Amniotic epithelial cell (primary cell): ENCODE measurements at places on chromosomes 6 and 20.

DNA sequence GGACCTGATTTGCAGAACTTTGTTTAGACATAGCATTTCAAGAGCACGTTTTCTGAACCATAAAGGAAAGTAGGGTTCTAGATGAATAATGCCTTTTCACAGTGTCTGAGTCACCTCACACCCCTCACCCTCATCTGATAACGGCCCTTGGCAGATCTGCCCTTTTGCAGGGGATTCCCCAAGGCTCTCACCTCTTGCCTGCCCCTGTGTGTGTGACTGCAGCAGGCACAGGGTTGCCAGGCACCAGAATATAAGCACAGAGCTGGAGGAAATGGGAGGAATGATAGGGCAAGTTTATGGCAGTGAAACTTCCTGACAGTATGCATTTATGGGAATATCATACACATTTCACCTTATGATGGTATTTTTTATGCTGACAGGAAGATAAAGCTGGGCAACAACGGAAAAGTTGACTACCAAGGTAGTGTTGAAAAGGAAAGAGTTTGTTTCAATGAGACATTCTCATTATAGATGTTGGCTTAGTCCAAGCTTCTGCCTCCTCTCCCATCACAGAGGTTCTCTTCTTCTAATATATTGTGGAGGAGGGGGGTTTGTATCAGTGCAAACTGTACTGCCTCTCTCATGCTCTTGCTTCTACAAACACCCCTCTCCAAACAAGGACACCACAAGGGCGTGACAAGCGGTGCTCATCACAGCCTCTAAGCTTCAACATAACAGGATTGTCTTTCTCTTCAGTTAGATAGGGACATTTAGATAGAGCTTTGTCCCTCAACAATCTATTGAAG lies 101.5 kb upstream of the BACH2 start:
- peak; percentile 47 for DNase-seq

DNA sequence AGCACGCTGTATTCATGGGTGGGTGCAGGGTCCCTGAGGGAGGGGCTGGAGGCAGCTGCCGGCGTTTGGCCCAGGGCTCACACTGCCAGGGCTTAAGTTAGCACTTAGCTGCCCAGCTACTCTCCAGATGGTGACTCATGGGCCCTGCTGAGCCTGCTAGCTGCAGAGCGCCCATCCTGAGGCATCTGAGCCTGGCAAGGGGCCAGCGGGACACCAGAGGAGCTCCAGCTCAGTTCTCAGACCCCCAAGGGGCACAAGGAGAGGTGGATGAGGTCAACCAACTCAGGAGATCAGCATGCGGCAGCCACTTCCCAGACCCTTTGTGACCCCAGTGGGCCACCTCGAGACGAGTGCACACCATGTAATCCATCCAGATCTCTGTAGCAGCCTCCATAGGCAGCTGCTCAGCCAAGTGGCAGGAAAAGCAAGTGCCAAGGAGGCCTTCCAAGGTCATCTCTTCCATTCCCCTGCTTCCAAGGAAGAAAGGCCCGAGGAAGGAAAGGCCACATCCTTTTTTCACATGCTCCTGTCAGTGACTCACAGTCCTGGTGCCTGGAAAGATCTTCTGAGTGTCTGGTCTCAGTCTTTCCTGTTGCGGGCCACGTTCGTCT lies 35.3 kb downstream of the FOXP4 start:
- peak; percentile 84 for DNase-seq

DNA sequence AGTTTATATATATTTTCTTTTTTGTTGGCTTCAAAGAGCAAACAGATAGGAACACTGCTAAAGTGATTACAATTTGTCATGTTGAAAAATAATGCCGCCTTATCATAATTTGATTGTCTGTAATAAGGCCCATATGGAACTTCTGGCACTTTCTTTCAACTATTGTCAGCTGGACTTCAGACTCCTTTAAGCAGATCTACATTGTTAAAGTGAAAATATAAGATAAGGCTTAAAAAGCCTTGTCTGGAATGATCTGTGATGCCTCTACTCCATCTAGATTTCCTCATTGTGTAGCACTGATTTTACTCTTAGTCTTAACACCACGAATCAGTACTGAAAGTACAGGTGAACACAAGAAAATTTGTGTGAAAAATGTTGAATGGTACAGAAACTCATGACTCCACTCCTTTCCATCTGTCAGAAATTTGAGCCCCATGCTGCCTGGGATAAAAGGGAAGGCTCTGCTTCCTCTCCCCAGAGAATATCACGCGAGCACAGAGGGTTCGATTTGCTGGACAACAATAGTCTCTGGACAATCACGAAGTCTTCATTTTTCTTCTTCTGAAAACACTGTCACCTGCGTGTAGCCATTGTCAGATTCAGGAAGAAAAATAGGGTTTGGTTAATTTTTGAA lies 56.0 kb downstream of the BCAS1 start:
- no peak for DNase-seq

DNA sequence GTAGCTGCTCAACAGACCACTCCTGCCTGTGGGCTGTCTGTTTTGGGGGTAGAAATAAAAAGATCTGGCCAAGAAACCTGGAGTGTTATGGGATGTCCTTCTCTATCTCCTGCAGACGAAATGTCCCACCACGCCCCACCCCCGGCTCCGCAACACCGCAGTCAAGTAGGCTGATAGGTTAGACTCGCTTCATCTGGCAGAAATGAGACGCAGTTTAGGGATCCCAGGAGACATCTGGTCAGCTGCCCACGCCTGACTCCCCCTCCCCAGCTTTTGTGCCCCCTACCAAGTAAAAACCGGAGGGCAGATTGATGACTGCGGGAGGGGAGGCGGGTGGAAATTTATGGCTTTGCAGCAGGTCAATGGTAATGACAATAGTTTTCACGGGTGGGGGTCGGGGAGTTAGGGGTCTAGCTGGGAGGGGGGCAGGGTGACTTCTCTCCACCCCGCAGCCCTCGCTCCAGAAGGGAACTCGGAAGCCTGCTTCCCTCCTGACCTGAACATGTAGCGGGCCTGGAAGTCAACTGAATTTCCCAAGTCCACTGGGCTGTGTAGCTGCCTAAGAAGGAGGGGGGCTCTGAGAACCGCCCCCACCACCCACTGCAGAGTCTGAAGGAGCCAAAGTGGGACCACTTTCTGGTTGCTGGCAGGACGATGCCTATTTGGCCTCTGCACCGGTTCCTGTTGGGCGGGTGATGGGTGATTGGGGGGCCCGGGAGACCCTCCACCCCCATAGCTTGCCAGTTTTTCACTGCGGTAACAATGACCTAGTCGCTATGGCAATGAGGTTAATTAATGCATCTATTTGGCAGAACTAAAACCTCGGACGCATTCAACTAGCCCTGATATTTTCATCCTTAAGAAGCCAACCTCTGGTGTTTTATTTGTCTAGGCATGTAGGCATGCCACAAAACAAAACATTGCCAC lies 25.7 kb downstream of the PMEPA1 start:
- no peak for DNase-seq

GRCh38 chr20:62055106-62055861 lies 10.4 kb downstream of the TAF4 start:
- DNase-seq, result no peak

GRCh38 chr6:72716916-72717315 lies 95.1 kb downstream of the KCNQ5 start:
- no peak for DNase-seq

- no peak for DNase-seq
Observed at GRCh38 chr6:44704240-44705150, 317.0 kb downstream of the CDC5L start.

GRCh38 chr20:9363673-9364072 lies 150.7 kb upstream of the LAMP5 start:
- DNase-seq, result no peak

DNA sequence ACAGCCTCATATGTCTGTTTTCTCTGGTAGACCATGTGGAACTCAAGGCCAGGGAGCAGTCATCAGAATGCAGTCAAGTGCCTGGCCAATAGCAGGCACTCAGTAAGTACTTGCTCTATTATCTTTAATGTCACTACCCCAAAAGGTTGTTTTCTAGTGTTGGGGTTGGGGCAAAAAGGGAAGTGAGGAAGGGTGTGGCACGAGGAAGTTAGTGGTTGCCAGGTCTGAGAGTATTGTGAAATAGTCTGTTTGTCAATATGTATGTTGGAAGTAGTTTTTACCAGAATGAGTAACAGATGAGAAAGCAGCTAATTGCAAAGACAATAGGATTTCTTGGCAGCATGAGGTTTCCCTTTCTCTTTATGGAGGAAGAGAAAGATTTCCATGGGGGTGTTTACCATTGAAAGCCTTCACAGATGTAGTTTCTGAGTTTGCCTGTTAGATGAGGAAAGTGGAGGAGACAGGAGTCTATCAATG lies 59.5 kb upstream of the ARMH2 start:
- DNase-seq, result peak; percentile 50

DNA sequence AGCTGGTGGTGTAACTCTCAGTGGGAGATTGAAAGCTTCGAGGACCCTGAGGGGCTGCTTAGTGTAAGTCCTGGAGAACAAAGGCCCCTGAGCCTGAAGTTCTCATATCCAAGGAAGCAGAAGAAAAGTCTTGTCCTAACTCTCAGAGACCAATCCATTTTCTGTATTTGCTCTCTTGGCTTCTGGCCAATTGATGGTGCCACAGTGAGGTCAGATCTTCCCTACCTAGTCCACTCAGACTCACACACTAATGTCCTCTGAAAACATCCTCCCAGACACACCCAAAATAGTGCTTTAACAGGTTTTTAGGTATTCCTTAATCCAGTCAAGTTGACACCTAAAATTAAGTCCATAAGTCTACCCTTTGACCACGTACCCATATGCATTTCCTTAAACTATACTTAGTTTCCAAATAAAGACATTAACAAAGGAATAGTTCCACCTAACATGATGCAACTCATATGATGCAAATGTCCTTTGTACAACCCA lies 29.4 kb downstream of the ZNF292 start:
- DNase-seq, result no peak

- DNase-seq, result peak; percentile 8
Observed at GRCh38 chr6:141133346-141133745, 999.4 kb upstream of the GJE1 start.

GRCh38 chr6:15526212-15526701 lies 136.6 kb downstream of the DTNBP1 start:
- no peak for DNase-seq

- DNase-seq, result no peak
Observed at GRCh38 chr6:155406801-155407200, 48.8 kb downstream of the NOX3 start.

DNA sequence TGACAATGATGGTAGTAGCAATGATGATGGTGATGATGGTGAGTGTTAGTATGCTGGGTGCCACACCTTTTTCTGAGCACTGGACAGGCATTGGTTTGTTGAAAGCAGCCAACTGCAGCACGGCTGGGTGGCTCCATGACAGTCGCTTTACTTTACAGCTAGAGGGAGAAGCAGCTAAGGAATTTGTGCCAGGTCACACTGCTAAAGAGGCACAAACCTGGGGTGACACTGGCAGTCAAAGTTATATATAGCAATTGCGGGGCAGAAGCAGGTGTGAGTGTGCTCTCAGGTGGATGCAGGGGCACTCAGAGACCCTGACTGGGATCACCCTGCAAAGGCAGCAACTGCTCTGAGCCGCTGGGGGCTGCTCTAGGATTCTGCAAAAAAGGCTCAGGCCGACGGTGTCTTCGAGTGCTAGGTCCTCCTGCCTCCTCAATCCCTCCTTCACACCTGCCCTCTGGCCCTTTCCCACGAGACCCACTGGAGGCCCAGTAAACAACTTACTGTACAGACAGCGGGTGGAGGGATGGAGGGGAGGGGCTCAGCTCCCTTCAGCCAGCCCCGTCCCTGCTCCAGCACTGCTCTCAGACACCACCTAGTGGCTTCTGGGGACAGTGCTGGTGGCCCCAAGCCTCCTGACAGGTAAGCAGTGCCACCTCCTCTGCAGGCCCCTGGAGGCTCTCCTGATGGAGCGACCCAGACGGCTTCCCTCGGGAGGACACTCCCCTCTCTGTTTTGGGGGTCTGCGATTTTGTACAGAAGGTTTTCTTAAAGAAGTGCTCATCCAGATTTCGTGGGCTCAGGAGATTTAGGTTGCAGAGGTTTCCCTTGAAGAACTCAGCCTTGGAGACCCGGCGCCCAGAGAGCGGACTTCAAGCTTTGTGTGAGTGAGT lies 4.4 kb upstream of the RPS21 start:
- DNase-seq, result peak; percentile 73

DNA sequence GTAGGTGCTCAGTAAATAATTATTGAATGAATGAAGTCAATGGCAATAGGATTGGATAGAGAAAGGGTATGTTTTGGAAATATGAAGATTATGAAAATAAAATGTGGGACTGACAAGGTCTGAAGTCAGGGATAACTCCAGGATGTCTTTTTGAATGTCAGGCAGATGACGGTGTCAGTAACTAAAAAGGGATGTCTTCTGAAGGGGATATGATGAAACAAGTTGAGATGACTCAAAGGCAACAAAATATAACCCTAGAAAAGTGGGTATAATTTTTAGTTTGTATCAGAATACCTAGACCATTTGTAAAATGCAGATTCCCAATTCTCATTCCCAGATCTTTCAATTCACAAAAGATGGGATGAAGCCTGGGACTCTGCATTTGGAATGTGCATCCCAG lies 257.3 kb upstream of the SGK1 start:
- DNase-seq, result no peak

GRCh38 chr6:11161031-11161956 lies 49.8 kb upstream of the ERVFRD-1 start:
- DNase-seq, result no peak

DNA sequence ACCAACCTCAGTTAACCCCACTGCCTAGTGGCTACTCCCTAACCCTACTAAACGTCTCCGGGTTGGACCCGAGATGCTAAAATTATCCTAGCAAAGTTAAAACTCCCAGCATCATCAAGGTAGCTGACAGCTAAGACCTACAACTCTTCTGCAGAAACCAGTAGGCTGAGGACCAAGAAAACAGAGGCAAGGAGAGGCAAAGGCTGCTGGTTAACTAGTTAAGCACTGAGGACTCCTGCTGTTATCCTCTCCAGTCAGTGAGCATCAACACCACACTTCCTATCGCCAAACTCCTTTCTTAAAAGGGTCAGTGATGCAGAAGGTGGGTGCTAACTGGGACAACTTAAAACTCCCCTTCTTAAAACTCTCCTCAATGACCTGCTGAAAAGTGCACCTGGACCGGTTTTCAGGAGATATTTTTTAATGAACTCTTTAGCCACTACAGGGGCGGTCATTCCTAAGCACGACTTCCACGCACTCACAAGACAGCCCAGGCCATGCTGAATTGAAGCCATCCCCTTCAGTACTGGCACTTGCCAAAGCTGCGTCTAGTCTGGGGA lies 1.7 kb downstream of the TRERF1 start:
- DNase-seq, result peak; percentile 10

DNA sequence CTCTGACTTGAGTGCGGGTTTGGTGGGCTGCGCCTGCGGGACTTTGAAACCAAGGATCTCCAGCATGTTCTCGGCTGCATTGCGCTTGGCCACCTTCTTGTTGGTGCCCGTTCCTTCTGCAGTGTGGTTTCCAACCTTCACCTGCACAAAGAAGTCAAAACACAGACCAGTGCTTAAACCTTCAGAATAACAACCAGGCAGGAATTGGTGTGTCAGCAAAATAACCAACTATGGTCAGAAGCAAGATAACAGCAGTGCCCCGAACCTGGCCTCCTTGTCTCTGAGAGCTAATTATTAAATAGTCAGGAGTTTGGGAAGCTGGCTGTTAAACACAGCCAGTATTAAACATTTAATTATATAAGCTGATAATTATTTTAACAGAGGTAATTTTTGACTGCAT lies 68.1 kb downstream of the STAU1 start:
- no peak for DNase-seq
